ENCODE measurements at places on chromosomes 7 and 10. TPM values are rescaled to one million over a fixed set of nuclear protein-coding genes. Genes with fewer than 3 reads are reported as not detected.

The LAMB1 gene
- 57.6 TPM for total RNA-seq

The DUS4L gene
- total RNA-seq = 16.8 TPM

GRCh38 chr10:86671985-86672710 is 3.8 kb downstream of the LDB3 start:
- DNase-seq = peak; percentile 24

GRCh38 chr7:70210200-70210935 is 612.1 kb downstream of the AUTS2 start:
- no peak for DNase-seq

DNA sequence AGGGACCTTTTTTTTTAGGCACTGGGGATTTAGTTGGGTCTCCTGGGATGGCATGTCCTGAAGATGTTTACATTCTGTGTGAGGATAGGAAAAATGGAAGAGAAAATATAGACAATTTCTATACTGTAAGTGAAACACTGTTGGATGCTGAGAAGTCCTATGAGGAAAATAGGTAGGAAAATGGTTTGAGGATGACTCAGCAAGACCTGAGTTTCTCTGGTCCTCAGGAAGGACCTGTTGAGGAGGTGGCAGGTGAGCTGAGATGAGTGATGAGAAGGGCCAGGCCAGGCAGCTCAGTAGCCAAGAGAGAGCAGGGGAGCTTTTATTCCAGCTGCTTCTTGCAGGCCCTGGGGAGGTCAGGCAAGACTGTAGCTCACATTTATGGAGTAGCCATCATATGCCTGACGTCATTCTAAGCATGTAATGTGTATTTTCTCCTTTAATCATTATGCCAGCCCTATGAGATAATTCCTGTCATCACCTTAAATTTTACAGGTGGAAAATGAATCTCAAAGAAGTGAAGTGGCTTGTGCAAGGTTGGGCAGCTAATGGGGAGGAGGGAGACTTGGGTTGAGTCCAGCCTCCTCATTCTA is 19.1 kb upstream of the LRRC18 start:
- no peak for DNase-seq

Data from GM23338 (cell line).